Upper lobe of right lung (tissue), 1 donor: ENCODE measurements at places on chromosomes 1 and 21. TPM values are rescaled to one million over a fixed set of nuclear protein-coding genes. Genes with fewer than 3 reads are reported as not detected.

GRCh38 chr1:212284332-212284743 lies 872 bp upstream of the PPP2R5A start:
- H3K4me3 ChIP-seq = peak overlapping the region; percentile 86
- peak overlapping the region; percentile 92 for H3K27ac ChIP-seq
- no peaks in the 10 kb centered on the region for H3K27me3 ChIP-seq

GRCh38 chr1:75836528-75837100 lies 39.9 kb downstream of the MSH4 start:
- H3K4me1 ChIP-seq = no peaks in the 10 kb centered on the region
- DNase-seq = no peak
- H3K4me3 ChIP-seq = no peak overlapping the region
- no peaks in the 10 kb centered on the region for H3K36me3 ChIP-seq

DNA sequence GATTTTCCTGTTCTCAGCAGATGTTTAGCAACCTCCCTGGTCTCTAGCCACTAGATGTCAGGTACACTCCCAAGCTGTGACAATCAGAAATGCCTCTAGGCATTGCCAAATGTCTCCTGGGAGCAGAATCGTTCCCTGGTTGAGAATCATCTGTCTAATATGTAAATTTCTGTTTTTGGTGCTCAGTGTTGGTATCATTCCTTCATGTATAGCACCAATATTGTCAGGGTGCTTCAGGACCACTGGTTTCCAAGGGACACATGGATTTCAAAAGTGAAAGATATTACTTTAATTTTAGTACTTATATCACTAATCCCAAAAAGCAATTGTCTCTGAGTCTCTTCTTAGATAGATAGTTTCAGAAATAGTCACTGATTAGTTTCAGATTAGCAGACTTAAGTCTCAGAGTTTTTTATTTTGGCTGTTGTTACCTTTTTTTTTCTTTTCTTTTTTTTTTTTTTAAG lies 160.1 kb downstream of the PTPRC start:
- no peak overlapping the region for H3K27ac ChIP-seq
- H3K4me3 ChIP-seq = no peak overlapping the region
- H3K4me1 ChIP-seq = no peaks in the 10 kb centered on the region
- no peaks in the 10 kb centered on the region for H3K27me3 ChIP-seq
- no peaks in the 10 kb centered on the region for H3K36me3 ChIP-seq
- DNase-seq = no peak

- no peak overlapping the region for H3K4me3 ChIP-seq
- no peak for DNase-seq
- H3K27me3 ChIP-seq = no peaks in the 10 kb centered on the region
- H3K27ac ChIP-seq = no peak overlapping the region
Measured at GRCh38 chr1:235105051-235106043, 23.3 kb downstream of the TOMM20 start.

GRCh38 chr1:66305927-66306326 lies 228.0 kb upstream of the SGIP1 start:
- no peaks in the 10 kb centered on the region for H3K4me1 ChIP-seq
- H3K36me3 ChIP-seq = no peaks in the 10 kb centered on the region
- no peak for DNase-seq
- no peaks in the 10 kb centered on the region for H3K27me3 ChIP-seq
- H3K4me3 ChIP-seq = no peak overlapping the region

GRCh38 chr21:42525029-42525581 lies 11.5 kb downstream of the SLC37A1 start:
- no peak for DNase-seq
- H3K4me3 ChIP-seq = peak overlapping the region; percentile 20
- peak overlapping the region; percentile 88 for H3K27ac ChIP-seq
- H3K36me3 ChIP-seq = peaks cover 16% of the 10 kb centered on the region
- peaks cover 54% of the 10 kb centered on the region for H3K4me1 ChIP-seq

DNA sequence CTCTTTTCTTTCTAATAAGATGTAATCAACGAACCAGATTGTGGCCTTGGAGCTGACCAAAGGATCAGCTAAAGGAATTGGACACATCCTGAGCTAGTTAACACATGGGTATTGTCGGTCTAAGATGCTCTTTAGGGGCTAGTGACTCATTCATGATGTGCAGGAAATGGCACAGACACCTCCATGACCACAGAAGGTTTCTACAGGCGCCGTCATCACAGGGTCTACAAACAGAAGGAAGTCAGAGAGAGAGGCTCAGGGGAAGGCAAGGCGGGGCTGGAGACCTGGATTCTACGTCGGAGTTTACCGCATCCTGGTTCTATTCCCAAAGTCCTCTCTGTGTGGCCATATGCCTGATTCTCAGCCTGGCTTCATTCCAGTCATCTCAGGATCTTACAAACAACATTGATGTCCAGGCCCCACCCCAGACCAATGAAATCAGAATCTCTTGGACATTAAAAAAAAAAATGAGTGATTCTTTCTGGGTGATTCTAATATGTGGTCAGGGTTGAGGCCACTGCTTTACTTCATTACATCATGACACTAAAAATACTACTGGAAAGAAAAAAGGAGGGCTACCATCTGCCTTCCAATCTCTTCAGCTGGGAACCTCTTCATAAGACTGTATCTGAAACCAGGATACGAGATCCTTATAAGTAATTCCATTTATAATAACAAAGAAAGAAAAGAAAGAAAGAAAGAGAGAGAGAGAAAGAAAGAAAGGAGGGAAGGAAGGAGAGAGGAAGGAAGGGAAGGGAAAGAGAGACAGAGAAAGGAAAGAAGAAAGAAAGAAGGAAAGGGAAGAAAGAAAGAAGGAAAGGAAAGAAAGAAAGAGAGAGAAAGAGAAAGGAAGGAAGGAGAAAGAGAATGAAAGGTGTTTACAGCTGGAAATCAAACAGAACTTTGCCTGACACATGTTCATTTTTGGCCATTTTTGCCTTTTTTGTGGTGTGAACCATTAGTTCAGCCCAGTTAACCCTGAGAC lies 11.6 kb upstream of the KCNJ15 start:
- H3K27me3 ChIP-seq = no peaks in the 10 kb centered on the region
- no peak for DNase-seq
- peaks cover 12% of the 10 kb centered on the region for H3K4me1 ChIP-seq
- no peaks in the 10 kb centered on the region for H3K36me3 ChIP-seq
- no peak overlapping the region for H3K27ac ChIP-seq

DNA sequence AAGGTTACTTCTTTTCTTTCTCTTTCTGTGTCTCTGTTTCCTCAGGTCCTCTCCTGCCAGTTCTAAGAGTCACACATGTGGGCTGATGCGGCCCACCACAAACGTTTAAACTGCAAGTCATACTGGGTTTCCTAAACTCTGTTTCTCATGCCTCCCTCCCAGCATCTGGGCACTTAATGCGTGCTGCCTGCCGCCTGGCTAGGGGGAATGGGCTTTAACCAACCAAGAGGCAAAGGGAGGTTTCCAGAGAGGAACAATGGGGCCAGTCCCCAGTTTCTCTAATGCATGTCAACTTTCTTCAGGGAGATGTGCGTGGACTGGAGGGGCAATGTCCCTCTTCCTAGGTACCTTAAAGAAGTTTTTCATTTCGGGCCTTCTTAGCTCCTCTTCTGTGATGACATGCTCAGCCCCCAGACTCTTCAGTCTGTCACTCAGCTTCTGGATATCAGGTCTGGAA lies 19.9 kb upstream of the SRSF4 start:
- DNase-seq = no peak
- H3K27me3 ChIP-seq = no peaks in the 10 kb centered on the region
- peak overlapping the region; percentile 85 for H3K27ac ChIP-seq
- H3K4me3 ChIP-seq = no peak overlapping the region
- peaks cover 15% of the 10 kb centered on the region for H3K4me1 ChIP-seq

- DNase-seq = no peak
- no peaks in the 10 kb centered on the region for H3K36me3 ChIP-seq
- H3K27ac ChIP-seq = no peak overlapping the region
- no peaks in the 10 kb centered on the region for H3K4me1 ChIP-seq
- H3K27me3 ChIP-seq = peaks cover 15% of the 10 kb centered on the region
- no peak overlapping the region for H3K4me3 ChIP-seq
Measured at GRCh38 chr1:18118491-18118890, 10.9 kb downstream of the IGSF21 start.

DNA sequence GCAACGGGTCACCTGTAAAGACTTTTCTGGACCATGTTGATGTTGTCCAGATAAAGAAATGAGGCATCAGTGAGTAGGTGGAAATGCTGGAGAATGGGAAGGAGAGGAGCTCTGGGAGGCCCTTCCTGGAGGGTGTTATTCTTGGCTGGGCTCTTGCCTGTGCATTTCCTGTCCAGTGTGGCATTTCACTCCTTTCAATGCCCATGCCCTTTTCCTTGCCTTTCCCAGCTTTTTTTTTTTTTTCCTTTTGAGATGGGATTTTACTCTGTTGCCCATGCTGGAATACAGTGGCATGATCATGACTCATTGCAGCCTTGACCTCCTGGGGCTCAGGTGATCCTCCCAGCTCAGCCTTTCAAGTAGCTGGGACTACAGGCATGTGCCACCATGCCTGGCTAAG lies 11.8 kb downstream of the NOS1AP start:
- no peak for DNase-seq
- no peak overlapping the region for H3K27ac ChIP-seq
- no peaks in the 10 kb centered on the region for H3K36me3 ChIP-seq
- no peaks in the 10 kb centered on the region for H3K27me3 ChIP-seq
- no peak overlapping the region for H3K4me3 ChIP-seq

- DNase-seq = no peak
- H3K27me3 ChIP-seq = no peaks in the 10 kb centered on the region
- H3K4me3 ChIP-seq = no peak overlapping the region
Measured at GRCh38 chr1:227428803-227429202, 110.5 kb upstream of the CDC42BPA start.

- H3K27ac ChIP-seq = no peak overlapping the region
- no peak overlapping the region for H3K4me3 ChIP-seq
- no peak for DNase-seq
- H3K36me3 ChIP-seq = peaks cover 21% of the 10 kb centered on the region
- H3K27me3 ChIP-seq = no peaks in the 10 kb centered on the region
Measured at GRCh38 chr1:206495011-206495461, 12.3 kb upstream of the RASSF5 start.

The S100A2 gene
- total RNA-seq = 5.6 TPM

GRCh38 chr1:67983867-67984266 lies 66.6 kb downstream of the DIRAS3 start:
- H3K4me1 ChIP-seq = no peaks in the 10 kb centered on the region
- no peak for DNase-seq
- peaks cover 5% of the 10 kb centered on the region for H3K27me3 ChIP-seq
- no peak overlapping the region for H3K4me3 ChIP-seq
- no peak overlapping the region for H3K27ac ChIP-seq

The CAPZB gene
- 237 TPM for total RNA-seq

The CRYBG2 gene
- 6.9 TPM for total RNA-seq

DNA sequence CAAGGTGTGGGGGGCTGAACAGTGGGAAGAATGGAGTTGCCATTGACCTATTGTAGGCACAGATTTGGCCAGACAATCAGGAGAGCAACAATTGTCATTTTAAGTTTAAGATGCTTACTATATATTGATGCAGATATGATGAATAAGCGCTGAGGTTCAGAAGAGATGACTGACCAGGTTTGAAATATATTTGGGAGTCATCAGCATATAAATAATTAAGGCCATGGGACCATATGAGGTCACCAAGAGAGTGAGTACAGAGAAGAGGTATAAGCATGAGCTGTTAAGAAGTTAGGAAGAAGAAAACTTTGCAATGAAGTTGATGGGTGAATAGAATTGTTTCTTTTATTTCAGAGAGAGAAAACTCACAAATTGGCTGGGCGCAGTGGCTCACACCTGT lies 4.5 kb upstream of the GADD45A start:
- no peak for DNase-seq
- no peaks in the 10 kb centered on the region for H3K36me3 ChIP-seq
- no peak overlapping the region for H3K4me3 ChIP-seq
- H3K27ac ChIP-seq = no peak overlapping the region
- H3K27me3 ChIP-seq = no peaks in the 10 kb centered on the region

GRCh38 chr1:201357636-201358348 lies 19.7 kb downstream of the TNNT2 start:
- peak; percentile 44 for DNase-seq
- H3K4me1 ChIP-seq = no peaks in the 10 kb centered on the region
- H3K27ac ChIP-seq = no peak overlapping the region
- H3K27me3 ChIP-seq = no peaks in the 10 kb centered on the region

The CD2 gene
- total RNA-seq = 11.4 TPM

The MMP23B gene
- 40.3 TPM for total RNA-seq

The TAF5L gene
- total RNA-seq = 22.1 TPM

The TGFB2 gene
- total RNA-seq = 19.8 TPM

DNA sequence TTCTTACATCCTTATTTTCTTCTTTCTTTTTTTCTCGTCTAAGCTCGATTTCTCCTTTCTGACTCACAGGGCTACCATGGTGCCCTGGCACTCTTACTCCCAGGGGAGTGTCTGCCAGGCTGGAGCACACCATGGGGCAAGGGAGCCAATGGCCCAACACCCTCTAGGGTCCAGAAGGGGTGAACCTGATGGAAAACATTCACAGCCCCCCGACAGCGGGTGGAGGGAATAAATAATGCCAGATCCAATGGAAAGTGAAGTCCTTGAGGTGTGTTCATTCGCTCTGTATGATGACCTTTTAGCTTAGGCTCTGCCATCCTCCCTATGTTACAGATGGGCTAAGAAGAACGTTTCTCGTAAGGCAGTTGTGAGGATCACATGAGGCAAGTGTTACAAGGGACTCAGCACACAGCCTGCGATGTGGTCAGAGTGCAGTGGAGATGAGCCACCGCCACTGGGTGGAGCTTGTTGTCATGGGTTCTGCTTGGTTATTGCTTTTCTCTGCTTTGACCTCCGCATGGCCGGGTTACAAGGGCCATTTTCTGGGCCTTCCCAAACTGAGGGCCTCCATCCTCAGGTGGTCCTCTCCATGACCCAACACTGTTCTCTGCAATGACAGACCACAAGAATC lies 3.5 kb upstream of the FCMR start:
- no peak overlapping the region for H3K4me3 ChIP-seq
- H3K36me3 ChIP-seq = no peaks in the 10 kb centered on the region
- H3K27ac ChIP-seq = peak overlapping the region; percentile 55
- DNase-seq = peak; percentile 82
